ENCODE measurements at places on chromosomes 7 and 10. TPM values are rescaled to one million over a fixed set of nuclear protein-coding genes. Genes with fewer than 3 reads are reported as not detected.

Gene NYAP1
- 0.64 TPM for total RNA-seq

Gene NCAPG2
- total RNA-seq: 3.1 TPM

Gene ZNF398
- total RNA-seq: 28.7 TPM

Gene HTR5A
- total RNA-seq: not detected

Gene CDC14C
- 0.07 TPM for total RNA-seq

Gene OR2A5
- not detected for total RNA-seq

Gene CLCN1
- not detected for total RNA-seq

Gene ADAM22
- 0.07 TPM for total RNA-seq

Gene ABI1
- total RNA-seq: 58.4 TPM

Gene MMD2
- total RNA-seq: not detected

Gene MRPS24
- 46.5 TPM for total RNA-seq

Gene ADAM12
- 0.28 TPM for total RNA-seq

Gene ZNF746
- total RNA-seq: 21.2 TPM

Gene MRLN
- total RNA-seq: not detected

Gene UCN3
- total RNA-seq: not detected

Gene HOGA1
- total RNA-seq: 0.34 TPM

Gene HOXA5
- not detected for total RNA-seq

Gene TFEC
- total RNA-seq: under 0.01 TPM

Gene ODAD2
- 0.28 TPM for total RNA-seq

Gene HOXA13
- not detected for total RNA-seq

Gene AP3M1
- 44.1 TPM for total RNA-seq

Gene OR13A1
- not detected for total RNA-seq

Gene GPR26
- total RNA-seq: under 0.01 TPM

Gene CALD1
- total RNA-seq: 209 TPM

Gene SMURF1
- 51.3 TPM for total RNA-seq

Gene NEUROG3
- not detected for total RNA-seq

Gene IFT22
- total RNA-seq: 16.3 TPM

Gene FXYD4
- total RNA-seq: not detected

Gene CACNA2D1
- 6.2 TPM for total RNA-seq

Gene PFKP
- total RNA-seq: 107 TPM

Gene CLEC5A
- total RNA-seq: not detected

Gene GPER1
- 0.21 TPM for total RNA-seq

Gene WIPF3
- total RNA-seq: 0.21 TPM

Gene MKX
- 1.3 TPM for total RNA-seq

Gene JAZF1
- 0.34 TPM for total RNA-seq

Gene AKR1C4
- not detected for total RNA-seq

Gene SPDYE16
- total RNA-seq: not detected

Gene GARIN1A
- 0.78 TPM for total RNA-seq

Gene EGR2
- 0.64 TPM for total RNA-seq

Gene HMX3
- total RNA-seq: 0.07 TPM

Gene LIPN
- total RNA-seq: 5.8 TPM

Gene LIPK
- total RNA-seq: 0.21 TPM

Gene VWA2
- 4.7 TPM for total RNA-seq

Gene JCAD
- total RNA-seq: under 0.01 TPM

Gene GJD4
- 0.07 TPM for total RNA-seq

Gene NEURL1
- 1.6 TPM for total RNA-seq

Gene FUOM
- 2.8 TPM for total RNA-seq

Gene ELAPOR2
- 10.5 TPM for total RNA-seq

Gene SFTPA1
- total RNA-seq: not detected

Gene TUBAL3
- 0.36 TPM for total RNA-seq

Gene CFTR
- 0.93 TPM for total RNA-seq

Gene HEPACAM2
- total RNA-seq: not detected
